ENCODE measurements at places on chromosomes 5 and 9.

DNA sequence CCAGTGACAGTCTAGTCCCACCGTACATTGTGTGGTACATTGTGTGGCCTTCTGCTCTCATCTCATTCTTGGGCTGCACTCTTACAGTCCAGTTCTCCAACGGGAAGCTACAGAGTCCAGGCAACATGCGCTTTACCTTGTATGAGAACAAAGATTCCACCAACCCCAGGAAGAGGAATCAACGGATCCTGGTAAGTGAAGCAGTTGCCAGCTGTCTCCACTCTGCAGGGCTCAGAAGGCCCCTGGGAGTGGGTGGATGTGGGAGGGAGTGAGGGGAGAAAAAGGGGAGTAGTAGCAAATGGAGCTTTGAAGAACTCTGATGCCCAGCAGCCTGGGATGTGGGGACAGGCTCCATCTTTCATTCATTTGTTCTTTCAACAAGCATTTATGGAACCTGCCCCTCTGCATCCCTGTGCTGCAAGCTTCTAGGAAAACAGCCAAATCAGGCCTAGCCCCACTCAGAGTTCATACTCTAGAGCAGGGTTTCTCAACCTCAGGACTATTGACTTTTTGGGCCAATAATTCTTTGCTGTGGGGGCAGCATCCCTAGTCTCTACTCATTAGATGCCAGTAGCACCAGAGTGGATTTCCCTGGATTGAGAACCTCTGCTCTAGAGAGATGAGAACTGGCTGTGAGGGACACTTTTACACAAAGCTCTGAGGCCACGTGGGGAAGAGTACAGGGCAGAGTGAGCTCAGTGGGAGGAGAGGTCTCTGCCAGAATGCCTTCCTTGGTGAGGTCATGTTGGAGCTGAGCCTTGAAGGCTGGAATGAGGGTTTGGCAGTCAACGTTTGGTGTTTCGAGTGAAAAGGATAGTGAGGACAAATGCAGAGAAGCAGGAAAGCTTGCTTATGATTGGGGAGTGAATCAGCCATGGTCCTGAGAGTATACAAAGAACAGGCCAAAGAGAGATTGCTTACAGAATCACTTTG is 1.1 kb downstream of the POLR1E start:
- DNase-seq: no peak

- no peak for DNase-seq
Measured at GRCh38 chr5:40909264-40909663, at the start of gene C7. C7 (plus strand) TSS chr5:40909497; CDS start chr5:40909611, 114 bp downstream.

- DNase-seq: no peak
Measured at GRCh38 chr9:82480921-82481320, 492.3 kb downstream of the SPATA31D1 start.

- no peak for DNase-seq
Measured at GRCh38 chr5:65213921-65214525, 267.7 kb downstream of the ADAMTS6 start.

GRCh38 chr5:149134778-149135500 is 6.4 kb upstream of the ABLIM3 start:
- no peak for DNase-seq

DNA sequence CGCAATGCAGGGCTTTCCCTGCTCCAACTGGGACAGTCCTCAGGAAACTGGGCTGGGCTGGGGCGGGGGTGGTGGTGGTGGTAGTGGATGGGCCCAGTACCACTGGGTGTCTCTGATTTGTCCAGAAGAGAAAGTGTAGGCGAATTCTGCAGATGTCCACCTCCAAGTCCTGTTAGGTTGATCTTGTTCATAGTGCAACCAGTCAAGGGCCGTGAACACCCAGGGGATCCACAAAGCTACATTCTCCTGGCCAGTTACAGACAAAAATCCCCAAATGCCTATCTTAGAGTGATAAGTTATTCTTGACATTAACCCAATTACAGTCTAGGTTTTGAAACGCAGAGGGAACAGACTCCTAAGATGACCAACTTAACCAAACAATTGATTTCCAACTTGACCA is 97.5 kb upstream of the SHB start:
- DNase-seq: no peak

DNA sequence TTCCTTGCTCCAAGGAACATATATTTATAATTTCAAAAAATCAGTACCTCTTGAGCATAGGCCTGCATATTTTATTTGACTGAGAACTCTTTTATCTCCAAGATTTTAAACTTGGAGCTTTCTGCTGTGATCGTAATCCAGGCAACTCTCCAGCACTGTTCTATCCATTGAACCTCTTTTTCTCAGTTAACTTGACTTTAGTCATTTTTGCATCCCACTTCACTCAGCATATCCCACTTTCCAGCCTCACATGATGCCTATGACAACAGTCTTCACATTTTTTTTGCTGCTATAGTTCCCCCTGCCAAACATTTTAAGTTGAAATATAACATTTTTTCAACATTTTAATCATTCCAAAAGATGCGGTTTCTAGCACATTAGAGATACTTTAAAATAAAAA is 9.1 kb upstream of the PSIP1 start:
- DNase-seq: no peak

DNA sequence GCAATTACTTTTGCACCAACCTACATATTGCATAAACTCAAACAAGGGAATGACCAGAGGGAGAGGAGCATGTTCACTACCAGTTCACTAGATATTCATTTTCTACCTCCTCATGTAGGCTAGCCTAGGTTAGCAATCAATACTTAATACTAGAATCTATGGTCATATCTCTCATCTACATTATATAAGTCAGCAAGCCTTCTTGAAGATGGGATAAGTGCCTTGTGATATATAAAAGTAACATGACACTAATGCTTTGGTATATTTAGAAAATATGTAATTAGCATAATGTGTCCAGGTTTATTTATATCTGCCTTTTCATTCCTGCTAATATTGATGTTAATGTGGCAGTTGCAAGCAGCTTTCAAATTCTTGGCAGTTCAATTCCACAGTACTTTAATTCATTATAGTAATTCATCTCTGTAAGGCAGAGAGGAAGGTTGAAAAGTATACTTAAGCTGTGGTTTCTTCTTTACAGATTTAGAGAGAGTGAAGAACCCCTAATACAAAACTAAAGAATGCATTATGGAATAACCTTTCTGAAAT is 1613.2 kb upstream of the ACO1 start:
- DNase-seq: no peak

DNA sequence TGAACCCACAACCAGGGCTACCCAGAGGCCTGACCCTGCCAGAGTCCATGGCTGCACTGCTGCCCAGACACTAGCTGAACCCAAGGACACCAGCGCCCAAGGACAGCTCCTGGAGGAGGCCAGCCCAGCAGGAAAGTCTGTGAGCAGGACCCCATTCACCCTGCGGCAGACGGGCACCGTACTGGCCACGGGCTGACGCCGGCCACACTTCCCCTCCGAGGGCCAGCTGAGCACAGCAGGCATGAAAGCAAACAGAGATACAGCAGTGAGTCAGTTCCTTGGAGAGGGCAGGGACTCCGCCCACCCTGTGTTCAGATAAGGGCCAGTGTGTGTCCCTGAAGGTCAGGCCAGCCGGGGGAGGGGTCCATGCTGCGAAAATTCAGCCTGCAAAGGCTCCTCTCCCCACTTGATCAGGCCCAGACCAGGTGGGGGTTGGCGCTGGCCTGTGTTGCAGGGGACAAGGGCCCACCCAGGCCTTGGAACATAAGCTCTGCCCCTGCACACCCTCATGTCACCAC is 3.2 kb downstream of the RNF208 start:
- DNase-seq: no peak

DNA sequence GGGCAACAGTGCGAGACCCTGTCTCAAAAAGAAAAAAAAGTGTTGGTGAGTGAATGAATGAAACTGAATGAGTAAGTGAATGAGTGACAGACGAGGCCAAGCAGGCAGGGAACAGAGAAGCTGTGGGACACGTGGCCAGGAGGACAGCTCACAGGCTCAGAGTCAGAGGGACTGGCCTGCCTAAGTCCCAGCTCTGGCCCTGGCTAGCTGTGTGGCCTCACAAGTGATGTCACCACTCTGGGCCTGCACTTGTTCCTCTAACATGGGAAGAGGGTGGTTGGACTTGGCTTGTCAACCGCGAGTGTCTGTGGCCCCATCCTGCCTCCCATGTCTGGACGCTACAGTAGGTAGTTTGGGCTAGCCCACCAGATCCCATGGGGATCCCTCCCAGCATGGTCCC is 4.7 kb upstream of the PLPP7 start:
- DNase-seq: no peak

GRCh38 chr5:132369474-132370180 is at the start of gene SLC22A5:
SLC22A5 (plus strand) TSS chr5:132369710; CDS start chr5:132369973, 263 bp downstream.
- peak; percentile 34 for DNase-seq

GRCh38 chr5:156405988-156406387 is 79.0 kb downstream of the SGCD start:
- no peak for DNase-seq

Data from stimulated activated CD8-positive, alpha-beta memory T cell treated with anti-CD3 and anti-CD28 coated beads, Interleukin-15, amount 100 ng/mL, for 1 hour (primary cell).